ENCODE measurements at places on chromosomes 13 and 19.

DNA sequence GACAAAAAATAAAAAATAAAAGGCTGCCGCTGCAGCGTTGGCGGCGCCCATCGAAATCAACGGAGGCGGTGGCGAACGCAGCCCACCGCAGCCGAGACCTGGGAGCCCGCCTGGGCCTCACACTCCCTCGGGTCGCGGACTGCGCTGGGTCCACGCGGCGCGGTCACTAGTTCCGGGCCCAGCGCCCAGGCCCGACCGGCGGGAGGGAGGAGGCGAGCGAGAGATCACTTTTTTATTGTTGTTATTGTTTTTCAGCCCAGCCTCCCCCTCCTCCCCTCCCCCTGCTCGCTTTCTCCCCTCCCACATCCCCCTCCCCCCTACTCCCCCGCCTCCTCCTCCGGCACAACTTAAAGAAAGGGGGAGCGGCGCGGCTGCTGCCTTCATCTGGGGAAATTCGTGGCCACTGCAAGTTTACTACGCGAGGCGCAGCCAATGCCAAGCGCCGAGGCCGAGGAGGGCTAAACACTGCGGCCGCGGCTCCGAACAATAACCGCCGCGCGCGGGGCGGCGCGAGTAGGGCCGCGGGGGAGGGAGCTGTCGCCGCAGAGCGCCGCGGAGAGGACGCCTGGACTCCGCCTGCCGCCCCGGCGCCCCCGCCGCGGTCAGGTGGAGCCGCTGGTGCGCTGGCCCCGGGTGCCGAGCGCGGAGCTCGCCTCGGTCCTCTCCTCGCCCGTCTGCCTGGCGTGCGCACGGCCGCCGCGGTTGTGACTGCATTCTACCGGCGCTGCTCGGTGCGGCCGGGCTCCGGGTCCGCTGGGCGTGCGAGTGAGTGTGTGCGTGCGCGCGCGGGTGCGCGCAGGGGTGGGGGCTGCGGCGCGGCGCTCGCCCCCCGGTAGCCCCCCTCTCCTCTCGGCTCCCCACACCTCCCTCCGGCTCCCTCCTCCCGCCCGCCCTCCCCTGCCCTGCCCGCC lies 505 bp upstream of the ZIC2 start:
- DNase-seq: no peak

GRCh38 chr13:80552851-80553440 lies 212.0 kb upstream of the SPRY2 start:
- DNase-seq: no peak

DNA sequence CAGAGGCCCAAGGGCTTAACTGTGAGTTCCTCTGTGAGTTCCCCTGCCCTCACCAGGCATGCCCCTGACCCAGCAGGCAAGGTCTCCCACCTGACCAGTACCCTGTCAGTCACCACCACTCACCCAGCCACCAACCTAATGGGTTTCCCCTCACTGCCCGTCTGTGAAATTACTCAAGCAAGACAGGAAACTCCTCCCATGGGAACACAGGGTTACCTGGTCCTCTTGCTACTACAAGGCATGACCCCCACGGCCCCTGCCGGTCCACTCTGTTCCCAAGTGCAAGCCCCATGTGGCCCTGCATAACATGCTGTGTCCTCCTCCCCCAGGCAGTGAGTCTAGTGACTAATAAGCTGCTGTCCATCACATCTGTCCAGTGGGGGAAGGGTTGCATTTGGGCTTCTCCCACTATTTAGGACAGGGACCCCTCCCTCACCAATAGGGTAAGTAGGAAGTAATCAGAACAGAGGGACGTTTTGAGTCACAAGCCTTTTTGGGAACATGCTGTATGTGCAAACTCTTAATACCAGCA lies 8.0 kb upstream of the DHRS12 start:
- DNase-seq: no peak

DNA sequence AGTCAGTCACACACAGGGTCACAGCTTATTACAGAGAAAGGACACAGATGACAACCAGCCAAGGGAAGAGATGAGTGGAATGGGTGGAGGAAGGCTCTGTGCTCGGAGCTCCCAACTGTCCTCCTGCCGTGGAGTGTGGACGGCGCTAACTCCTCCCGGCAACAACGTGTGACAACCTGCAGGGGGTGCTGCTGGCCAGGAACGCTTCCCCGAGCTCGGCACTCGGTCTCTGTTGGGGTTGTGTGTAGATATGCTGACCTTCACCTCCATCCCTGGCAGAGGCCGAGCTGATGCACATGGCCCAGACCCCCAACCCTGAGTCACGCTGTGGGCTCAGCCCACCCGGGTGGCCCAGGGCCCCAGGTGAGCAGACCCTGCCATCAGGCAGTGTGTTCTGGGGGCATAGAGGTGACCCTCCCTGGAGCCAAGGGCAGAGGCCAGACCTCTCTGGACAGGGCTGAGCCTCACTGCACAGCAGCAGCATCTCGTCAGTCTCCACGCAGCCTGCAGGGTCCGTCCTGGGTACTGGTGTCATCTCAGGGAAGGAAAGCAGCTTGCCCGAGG lies 14.1 kb downstream of the ZNF444 start:
- DNase-seq: no peak

GRCh38 chr13:25352230-25352629 lies 19.5 kb upstream of the ATP8A2 start:
- no peak for DNase-seq

All from AG08395 (cell line).